ENCODE measurements at places on chromosomes 2 and 18. TPM values are rescaled to one million over a fixed set of nuclear protein-coding genes. Genes with fewer than 3 reads are reported as not detected.

- no peaks in the 10 kb centered on the region for H3K4me1 ChIP-seq
- DNase-seq = no peak
- H3K27ac ChIP-seq = no peak overlapping the region
- no peaks in the 10 kb centered on the region for H3K27me3 ChIP-seq
- no peak overlapping the region for H3K4me3 ChIP-seq
Measured at GRCh38 chr2:167861574-167862193, 385.7 kb downstream of the STK39 start.

RGPD5 gene
- 7.1 TPM for total RNA-seq

- H3K4me1 ChIP-seq = no peaks in the 10 kb centered on the region
- H3K27ac ChIP-seq = peak overlapping the region; percentile 82
- DNase-seq = no peak
- H3K4me3 ChIP-seq = peak overlapping the region; percentile 87
- H3K27me3 ChIP-seq = no peaks in the 10 kb centered on the region
- H3K36me3 ChIP-seq = no peaks in the 10 kb centered on the region
Measured at GRCh38 chr2:88054782-88055370, 707 bp downstream of the KRCC1 start.

DNA sequence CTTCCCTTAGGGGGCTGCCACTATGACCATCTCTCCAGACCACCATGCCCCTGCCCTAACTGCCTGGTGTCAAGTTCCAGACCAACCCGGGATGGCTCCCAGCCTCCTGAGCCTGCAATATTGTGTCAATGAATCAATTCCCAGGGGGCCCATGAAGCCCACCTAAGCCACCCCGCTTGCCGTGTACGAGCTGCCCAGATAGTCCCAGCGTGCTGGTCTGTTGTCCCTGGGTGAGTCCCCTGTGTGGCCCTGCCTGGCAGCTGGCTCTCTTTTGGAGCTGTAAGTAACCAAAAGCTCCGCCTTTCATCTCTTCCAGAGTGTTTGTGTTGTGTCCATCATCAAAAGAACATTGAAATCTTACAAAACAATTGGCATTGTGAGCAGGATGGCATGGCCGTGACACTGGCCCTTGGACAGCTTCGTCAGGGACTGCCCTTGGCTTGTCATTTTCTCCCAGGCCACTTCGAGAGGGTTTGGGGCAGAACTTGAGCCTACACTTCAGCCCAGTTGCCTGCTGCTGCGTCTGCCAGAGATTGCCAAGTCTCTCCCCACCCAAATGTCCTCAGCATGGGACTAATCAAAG, 11.3 kb upstream of the MAL start:
- no peaks in the 10 kb centered on the region for H3K4me1 ChIP-seq
- no peaks in the 10 kb centered on the region for H3K36me3 ChIP-seq
- no peak overlapping the region for H3K4me3 ChIP-seq
- DNase-seq = no peak

All from right lobe of liver (tissue), 6 donors.